ENCODE measurements at places on chromosomes 2 and 18.

- DNase-seq, result no peak
Measured at GRCh38 chr2:171402906-171403580, 30.7 kb downstream of the METTL8 start.

GRCh38 chr2:102358496-102358895, 2.9 kb downstream of the IL18R1 start:
- DNase-seq, result no peak

DNA sequence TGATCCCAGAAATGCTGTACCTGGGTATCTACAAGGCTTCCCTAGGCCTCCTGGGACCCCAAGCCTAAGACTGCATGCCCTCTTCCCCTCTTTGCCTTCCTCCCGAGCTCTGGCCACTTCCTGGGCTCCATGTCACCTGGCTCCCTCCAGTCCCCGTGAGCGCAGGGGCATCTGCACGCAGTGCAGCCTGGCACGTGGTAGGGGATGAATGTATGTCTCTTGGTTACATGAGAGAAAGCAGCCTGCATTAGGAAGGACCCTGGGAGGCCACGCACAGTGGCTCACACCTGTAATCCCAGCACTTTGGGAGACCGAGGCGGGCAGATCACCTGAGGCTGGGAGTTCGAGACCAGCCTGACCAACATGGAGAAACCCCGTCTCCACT, 15.8 kb downstream of the PASK start:
- no peak for DNase-seq

DNA sequence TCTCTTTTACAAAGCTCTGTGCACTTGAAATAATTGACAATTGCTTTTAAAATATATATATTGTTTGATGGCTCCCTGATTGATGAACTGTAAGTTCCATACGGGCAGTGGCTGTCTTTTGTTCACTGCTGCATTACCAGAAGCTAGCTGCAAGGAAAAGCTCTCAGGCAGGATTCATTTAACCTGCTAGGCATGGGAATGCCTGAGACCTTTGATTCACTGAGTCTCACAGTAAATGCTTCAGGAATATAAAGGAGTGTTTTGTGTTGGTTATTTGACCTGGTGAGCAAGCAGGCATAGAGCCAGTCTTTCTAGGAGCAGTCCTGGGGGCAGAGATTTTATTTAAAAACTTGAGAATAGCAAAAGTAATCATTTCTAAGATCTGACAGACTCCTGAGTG, 193.2 kb upstream of the ITGA4 start:
- DNase-seq, result no peak

DNA sequence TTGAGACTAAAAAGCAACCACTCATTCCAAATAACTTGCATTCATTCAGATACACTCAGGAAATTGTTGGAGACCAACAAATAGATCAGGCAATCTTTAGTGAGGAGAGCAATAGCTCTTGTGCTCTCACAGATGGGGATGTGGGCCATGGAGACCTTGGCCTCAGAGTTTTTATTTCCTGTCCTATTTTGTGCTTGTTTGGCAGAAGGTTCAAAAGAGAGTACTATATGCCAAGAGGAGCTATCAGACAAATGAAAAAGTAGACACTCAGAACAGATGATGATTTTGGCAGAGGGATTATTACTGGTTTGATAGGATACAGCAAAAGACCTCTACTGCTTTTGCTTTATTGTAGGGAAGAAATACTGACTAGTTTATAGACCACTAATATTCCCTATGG, 230.2 kb downstream of the KCNE4 start:
- no peak for DNase-seq

- DNase-seq, result no peak
Measured at GRCh38 chr2:54077088-54077900, 38.1 kb upstream of the ACYP2 start.

GRCh38 chr18:79542876-79543750, 136.5 kb upstream of the CTDP1 start:
- DNase-seq, result no peak
